ENCODE measurements at places on chromosomes 1 and 21.
A peak's percentile ranks its signal among the peaks of the same experiment; 100 is the strongest.

DNA sequence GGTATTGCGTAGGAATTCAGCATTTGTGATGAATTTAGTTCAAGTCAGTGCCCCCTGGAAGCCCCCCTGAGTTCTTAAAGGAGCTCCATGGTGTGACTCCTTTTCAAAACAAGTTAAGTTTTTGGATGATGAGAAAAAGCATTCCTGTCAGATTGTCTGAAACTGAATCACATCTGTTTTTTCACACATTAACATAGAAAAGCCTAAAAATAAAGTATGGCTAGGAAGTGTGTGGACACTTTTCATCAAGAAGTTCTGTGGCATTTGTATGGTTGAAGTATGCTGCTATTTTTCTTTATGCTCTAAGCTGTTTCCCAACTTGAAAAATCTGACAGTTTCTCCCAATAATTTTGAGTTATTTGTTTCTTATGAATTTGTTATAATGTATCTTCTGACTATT, 33.7 kb downstream of the PRDM2 start:
- no peak for DNase-seq

- no peak for DNase-seq
Observed at GRCh38 chr1:54980528-54981241, at the start of gene TMEM61. TSS of gene TMEM61 (plus strand) at chr1:54980628. CDS start at chr1:54981066, 438 bp downstream.

DNA sequence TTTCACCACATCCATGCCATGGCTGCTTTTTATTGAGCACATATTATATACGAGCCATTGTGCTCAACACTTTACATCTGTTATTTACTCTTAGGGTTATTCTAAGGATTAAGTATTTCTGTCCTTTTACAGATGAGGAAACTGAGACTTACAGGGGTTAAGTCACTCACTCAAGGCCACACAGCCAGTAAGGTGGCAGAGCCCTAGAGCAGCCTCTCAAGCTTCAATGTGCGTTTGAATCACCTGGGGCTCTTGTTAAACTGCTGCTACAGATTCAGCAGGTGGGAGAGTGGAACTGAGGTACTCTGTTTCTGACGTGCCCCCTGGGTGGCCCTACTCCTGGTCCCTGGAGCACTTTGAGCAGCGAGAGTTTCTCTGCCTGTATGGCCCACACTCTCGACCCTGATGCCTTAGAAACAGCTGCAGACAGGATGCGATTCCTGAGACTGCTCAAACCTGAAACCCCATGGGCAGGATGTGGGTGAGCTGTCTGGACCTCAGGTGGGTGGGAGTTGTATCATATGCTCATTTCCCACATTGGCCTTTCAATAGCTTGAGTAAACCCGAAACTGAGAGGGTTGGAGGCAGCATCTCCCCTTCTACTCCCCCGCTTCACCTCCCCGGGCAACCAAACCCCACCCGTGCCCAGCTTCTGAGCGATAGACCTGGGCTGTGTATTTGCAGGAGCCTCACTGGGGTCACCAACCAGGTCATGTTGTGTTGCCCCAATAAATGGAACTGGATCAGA, 59.3 kb downstream of the MAN1C1 start:
- peak; percentile 86 for DNase-seq

DNA sequence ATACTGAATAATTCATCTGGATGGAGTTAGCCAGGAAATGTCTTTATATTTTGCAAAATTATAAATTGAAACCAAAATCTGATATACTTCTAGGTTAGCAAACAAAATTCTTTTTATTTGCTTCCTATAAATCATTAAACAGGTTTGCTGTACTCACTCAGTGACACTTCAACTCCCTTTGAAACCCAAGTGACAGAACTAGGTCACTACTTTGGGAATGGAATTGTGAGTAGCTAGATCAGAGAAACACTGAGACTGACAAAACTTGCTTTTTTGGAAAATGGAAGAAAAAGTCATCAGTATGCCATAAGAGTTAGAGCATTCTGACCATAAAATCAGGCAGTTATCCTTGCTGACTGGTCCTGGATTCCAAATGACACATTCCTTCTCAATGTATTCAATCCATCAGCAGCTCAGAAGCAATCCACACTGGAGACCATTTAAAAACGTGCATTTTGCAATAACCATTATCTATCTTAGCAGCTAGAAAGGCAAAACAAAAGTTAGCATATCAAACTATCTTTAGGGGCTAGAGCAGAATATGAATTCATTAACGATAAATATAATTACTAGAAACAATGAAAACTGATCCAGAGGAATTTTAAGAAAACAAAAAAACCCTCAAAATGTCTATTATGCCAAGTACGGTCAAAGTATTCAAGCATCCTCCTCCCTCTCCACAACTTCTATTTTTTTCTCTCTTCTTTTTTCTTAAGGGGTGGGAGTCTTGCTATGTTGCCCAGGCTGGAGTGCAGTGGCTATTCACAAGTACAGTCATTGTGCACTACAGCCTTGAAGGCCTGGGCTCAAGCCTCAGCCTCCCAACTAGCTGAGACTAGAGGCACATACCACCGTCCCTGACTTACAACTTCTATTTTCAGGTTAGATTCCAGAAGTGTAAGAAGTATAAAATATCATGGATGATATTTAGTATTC, 60.1 kb downstream of the HNRNPR start:
- no peak for DNase-seq

- DNase-seq = no peak
Observed at GRCh38 chr1:56964349-56965017, 1.3 kb downstream of the C8B start.

GRCh38 chr1:183883623-183884022, 78.7 kb downstream of the RGL1 start:
- no peak for DNase-seq

- DNase-seq = no peak
Observed at GRCh38 chr1:170594066-170594626, 62.2 kb downstream of the GORAB start.

Measured in activated naive CD4-positive, alpha-beta T cell treated with Interleukin-2 at 50 U/mL for 16 hours (primary cell).